ENCODE measurements at places on chromosomes 13 and 19. TPM values are rescaled to one million over a fixed set of nuclear protein-coding genes. Genes with fewer than 3 reads are reported as not detected.

The PBX4 gene
- total RNA-seq, result 7.0 TPM

DNA sequence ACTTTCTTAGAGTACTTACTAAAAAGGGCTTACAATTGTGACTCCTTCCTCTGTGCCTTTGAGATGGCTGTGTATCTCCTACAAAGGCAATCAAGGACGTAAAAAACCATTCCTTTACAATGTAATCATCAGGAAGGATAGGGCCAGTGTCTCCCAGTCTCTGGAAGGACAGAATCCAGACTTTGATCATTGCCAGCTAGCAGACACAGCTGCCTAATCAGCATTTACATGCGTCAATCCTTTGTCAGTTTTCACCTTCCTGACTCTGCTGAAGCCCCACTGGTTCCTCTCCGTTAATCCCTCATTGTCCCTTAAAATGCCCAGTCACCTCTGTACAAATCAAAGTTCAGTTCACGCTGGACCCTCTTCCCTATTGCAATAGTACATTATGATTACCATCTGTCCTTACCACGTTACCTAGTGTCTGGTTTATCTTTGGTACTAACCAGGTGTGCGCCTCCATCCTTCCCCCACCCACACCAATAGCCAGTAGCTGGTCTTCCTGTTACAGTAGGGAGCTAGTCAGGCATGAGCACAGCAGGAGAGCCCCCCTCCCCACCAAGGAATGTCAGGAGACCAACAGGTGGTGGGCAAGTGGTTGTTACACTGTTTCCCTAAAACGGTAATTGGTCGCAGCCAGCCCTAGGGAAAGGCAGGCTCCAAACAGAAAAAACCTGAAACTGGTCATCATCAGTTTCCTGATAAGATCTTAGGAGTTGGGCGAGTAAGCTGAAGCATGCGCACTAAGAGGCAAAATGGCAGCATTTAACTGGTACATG, 49.7 kb downstream of the TGDS start:
- no peaks in the 10 kb centered on the region for H3K36me3 ChIP-seq
- H3K4me1 ChIP-seq, result peaks cover 6% of the 10 kb centered on the region
- no peak overlapping the region for H3K27ac ChIP-seq
- DNase-seq, result no peak

DNA sequence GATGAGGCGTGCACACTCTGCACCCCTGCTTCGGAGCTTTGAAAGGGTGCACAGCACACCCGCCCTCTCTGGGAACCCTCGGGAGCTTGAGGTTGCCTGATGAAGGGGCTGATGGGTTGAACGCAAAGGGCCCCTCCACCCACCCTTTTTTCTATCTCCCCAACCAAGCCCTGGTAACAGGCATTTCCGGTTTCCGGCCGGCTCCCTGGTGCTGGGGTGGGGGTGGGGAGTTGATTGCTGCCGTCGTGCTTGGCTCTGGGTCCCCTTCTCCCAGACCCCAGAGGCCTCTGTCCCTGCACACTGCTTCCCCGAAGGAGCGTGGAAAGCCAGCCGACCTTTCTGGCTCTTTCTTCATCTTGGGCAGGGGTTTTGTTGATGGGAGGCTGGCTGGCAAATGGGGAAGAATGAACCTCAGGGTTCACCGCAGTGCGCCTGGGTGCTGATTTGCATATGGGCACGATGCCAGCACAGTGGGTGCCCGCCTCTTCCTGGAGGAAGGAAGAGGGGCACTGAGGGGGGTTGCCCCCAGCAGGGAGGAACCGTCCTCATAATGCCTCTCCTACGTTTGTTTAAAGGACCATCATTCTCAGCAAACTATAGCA, 29.1 kb downstream of the VAV1 start:
- H3K27me3 ChIP-seq, result no peaks in the 10 kb centered on the region
- H3K4me3 ChIP-seq, result no peak overlapping the region
- H3K27ac ChIP-seq, result peak overlapping the region; percentile 62
- H3K4me1 ChIP-seq, result peaks cover 8% of the 10 kb centered on the region
- DNase-seq, result peak; percentile 84
- no peaks in the 10 kb centered on the region for H3K36me3 ChIP-seq

- no peak overlapping the region for H3K4me3 ChIP-seq
- DNase-seq, result no peak
- H3K27ac ChIP-seq, result no peak overlapping the region
- no peaks in the 10 kb centered on the region for H3K27me3 ChIP-seq
These were observed 13.5 kb downstream of the KCTD12 start for GRCh38 chr13:76872675-76873074.

GRCh38 chr13:46595136-46595884, 42.3 kb downstream of the LRCH1 start:
- no peaks in the 10 kb centered on the region for H3K36me3 ChIP-seq
- no peaks in the 10 kb centered on the region for H3K27me3 ChIP-seq
- H3K4me1 ChIP-seq, result peaks cover 65% of the 10 kb centered on the region
- H3K27ac ChIP-seq, result peak overlapping the region; percentile 1
- H3K4me3 ChIP-seq, result no peak overlapping the region
- DNase-seq, result no peak

Data from upper lobe of left lung (tissue), 6 donors.